Subcutaneous adipose tissue (tissue), 4 donors: ENCODE measurements at places on chromosomes 12 and 14. TPM values are rescaled to one million over a fixed set of nuclear protein-coding genes. Genes with fewer than 3 reads are reported as not detected.

The OR6C75 gene
- not detected for total RNA-seq

The GLT8D2 gene
- total RNA-seq: 4.6 TPM

The OASL gene
- total RNA-seq: 4.1 TPM

The AQP6 gene
- 1.9 TPM for total RNA-seq

The CCER1 gene
- total RNA-seq: not detected

The ALG10B gene
- total RNA-seq: 5.1 TPM

The SLC25A47 gene
- total RNA-seq: not detected

The SOAT2 gene
- 0.38 TPM for total RNA-seq

The USP44 gene
- 2.3 TPM for total RNA-seq
